CD4-positive, alpha-beta T cell treated with Interleukin-2 at 100 ng/mL for 4 hours (primary cell): ENCODE measurements at places on chromosomes 4 and X.
A peak's percentile ranks its signal among the peaks of the same experiment; 100 is the strongest.

- DNase-seq, result no peak
Observed at GRCh38 chr4:184387351-184387750, 87.0 kb downstream of the IRF2 start.

GRCh38 chr4:119209077-119209476, 3.4 kb upstream of the USP53 start:
- DNase-seq, result peak; percentile 54

- DNase-seq, result no peak
Observed at GRCh38 chr4:40592034-40592433, 37.6 kb downstream of the RBM47 start.

DNA sequence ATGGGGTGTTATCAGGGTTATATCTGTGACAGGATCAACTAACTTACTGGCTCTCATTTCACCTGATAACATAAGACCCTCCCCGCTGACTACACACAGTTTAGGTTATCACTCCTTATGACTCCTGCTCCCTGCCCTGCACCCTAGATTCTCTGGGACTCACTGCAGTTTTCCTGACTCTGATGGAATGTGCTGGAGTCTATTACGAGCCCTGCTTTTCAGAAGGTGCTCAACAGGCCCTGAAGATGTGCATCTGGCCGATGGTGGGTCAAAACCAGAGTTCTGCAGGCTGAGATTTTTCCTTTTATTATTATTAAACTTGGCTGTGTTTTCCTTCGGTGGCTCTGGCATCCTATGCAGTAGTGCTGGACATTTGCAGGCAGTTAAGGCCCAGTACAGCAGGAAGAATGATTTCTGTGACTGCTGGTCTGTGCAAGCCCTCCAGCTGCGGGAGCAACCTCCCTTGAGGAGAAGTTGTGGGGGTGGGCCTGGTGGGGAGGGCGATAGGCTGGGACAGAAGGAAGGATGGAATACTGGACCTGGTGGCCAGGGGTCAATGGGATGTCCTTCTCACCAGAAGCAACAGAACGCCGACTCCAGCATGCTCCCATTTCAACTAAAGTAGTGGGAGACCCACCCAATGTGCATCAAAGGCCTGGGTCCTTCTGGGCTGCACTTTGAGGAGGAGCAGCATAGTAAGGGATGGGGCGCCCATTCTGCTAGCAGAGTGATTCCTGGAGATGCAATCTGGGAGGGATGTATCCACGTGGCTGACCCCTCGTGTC, 11.0 kb downstream of the SOD3 start:
- DNase-seq, result no peak

DNA sequence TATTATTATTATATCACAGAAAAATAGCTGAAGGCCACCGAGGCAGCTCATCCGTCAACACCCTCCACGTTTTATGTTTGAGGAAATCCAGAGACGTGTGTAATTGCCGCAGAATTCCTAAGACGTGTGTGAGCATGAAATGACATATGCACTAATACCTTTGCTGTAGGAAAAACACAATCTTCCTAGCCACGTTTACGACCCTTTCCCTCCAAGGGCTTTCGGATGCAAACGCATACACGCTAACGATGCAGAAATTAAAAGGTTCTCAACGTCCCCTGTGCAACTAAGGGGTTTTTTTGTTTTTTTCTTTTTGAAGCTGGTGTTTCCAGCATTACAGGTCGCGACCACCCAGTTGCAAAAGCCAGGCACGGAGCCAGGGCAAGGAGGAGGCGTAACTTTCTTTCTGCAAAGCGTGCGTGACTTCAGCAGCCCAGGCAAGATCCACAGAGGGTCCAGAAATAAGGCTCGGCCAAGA, 33.8 kb downstream of the CRLF2 start:
- DNase-seq, result no peak

DNA sequence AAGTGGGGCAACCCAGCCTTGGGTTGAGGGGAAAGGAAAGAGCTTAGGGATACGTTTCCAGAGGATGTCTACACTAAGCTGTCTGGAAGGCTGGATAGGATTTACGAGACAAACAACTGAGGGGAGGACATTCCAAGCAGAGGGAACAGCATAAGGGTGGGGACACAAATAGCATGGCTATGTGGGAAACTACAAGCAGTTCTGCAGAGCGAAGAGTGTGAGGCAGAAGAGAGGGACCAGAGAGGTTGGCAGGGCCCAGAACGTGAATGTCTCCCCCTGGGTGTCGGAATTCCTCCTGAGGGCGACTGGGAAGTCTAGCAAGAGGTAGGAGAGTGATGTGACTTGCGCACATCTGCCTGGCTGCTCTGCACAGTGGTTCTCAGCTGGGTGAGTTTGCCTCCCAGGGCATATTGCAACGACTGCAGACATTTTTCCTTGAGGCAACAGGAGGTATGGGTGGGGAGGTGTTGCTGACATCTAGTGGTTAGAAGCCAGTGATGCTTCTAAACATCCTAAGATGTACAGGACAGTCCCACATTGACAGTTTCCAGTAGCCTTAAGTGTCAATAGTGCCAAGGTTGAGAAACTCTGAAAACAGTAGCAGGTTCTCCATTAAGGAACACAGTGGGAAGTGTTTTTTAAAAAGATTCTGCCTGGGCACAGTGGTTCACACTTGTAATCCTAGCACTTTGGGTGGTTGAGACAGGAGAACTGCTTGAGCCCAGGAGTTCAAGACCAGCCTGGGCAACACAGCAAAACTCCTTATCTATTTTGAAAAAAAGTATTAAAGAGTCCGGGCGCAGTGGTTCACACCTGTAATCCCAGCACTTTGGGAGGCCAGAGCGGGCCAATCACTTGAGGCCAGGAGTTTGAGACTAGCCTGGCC, 9.2 kb downstream of the NDUFA1 start:
- DNase-seq, result peak; percentile 47

DNA sequence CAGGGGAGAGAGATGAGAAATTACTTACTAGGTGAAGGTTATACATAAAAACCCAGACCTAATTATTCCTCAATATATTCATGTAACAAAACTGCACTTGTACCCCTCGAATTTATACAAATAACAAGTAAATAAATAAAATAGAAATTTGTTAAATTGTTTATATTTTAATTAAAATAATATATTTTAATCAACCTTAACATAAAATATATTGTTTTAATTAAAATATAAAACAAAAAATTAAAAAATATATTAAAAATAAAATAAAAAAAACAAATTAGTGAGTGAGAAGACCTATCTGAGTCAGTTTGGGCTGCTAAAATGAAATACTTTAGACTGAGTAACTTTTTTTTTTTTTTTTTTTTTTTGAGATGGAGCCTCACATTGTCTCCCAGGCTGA, 87.4 kb upstream of the PCDH7 start:
- no peak for DNase-seq

- no peak for DNase-seq
Observed at GRCh38 chr4:184583738-184584502, 65.3 kb downstream of the CASP3 start.

- no peak for DNase-seq
Observed at GRCh38 chrX:152861116-152861515, 30.3 kb downstream of the NSDHL start.

GRCh38 chr4:5050520-5051277, 581 bp upstream of the STK32B start:
- DNase-seq, result no peak

- peak; percentile 64 for DNase-seq
Observed at GRCh38 chrX:53716328-53717088, 30.0 kb upstream of the HUWE1 start.
